ENCODE measurements at places on chromosomes 7 and 10.

DNA sequence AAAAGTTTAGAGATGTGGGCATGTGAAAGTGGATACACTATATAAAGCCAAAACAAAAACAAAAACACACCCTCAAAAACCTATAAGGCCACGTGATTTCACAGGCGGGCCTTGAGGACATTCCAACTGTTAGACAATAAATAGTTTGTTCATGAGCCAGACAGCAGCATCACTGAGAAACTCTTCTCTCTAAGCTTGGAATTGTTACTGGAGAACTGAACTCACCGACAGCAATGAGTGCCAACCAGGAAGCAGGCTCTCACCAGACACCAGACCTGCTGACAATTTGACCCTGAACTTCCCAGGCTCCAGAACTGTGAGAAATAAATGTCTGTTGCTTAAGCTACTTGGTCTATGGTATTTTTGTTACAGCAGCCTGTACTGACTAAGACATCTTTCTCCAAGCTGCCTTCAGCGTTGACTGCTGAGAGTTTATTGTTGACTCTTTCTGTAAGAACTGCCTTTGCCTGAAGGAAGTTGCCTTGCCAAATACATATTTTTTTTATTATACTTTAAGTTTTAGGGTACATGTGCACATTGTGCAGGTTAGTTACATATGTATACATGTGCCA, 107.5 kb downstream of the EPDR1 start:
- no peak for DNase-seq

DNA sequence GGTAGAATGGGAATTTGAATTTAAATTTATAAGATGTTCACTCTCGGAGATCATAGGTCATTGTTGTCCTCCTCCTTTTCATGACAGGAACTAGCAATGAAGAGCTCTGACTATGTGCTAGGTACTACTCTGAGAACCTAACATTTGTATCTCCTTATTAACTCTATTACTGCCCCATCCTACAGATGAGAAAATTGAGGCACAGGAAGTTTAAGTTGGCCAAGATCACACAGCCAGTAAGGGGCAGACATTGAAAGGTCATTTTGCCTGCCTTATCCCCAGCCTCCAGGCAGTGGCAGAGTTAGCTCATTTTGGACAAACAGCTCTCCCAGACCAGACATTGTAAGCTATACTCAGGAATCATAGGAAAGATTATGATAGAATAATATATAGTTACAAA, 6.0 kb downstream of the SRGN start:
- DNase-seq = peak; percentile 68

GRCh38 chr10:114029655-114030054, 14.0 kb upstream of the ADRB1 start:
- DNase-seq = no peak

DNA sequence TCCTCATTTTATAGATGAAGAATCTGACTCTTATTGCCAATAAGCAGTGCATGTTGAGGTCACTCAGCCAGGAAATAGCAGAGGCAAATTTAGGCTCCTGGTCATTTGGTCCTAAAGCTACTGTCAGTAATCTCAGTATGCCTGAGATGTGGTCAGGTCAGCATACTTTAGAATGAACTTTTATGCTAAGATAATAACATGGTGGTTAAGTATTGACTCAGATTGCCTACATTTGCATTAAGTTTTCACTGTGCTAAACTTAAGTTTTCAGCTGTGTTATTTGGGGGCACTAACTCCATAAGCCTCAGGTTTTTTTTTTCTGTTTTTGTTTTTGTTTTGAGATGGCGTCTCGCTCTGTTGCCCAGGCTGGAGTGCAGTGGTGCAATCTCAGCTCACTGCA, 35.9 kb upstream of the CCSER2 start:
- DNase-seq = no peak

- DNase-seq = no peak
These were observed 44.7 kb upstream of the PDZD8 start for GRCh38 chr10:117419921-117420320.

DNA sequence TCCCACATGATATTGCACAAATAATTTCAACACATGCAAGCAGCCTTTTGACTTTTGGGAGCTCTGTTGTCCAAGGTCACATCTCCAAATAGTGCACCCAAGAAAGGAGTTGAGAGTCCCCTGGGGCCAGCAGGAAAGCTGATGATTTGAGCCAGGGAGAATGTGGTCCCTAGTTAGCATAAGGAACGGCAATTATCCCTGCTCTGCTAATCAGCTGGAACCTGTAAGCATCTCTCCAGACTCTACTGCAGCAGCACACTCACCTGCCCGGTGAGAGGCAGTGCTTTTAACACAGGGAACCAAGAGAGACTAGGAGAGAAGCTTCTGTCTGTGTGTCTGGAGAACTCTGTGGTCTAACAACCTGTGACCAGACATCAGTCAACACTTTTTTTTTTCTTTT, 17.0 kb downstream of the TRPV5 start:
- no peak for DNase-seq

DNA sequence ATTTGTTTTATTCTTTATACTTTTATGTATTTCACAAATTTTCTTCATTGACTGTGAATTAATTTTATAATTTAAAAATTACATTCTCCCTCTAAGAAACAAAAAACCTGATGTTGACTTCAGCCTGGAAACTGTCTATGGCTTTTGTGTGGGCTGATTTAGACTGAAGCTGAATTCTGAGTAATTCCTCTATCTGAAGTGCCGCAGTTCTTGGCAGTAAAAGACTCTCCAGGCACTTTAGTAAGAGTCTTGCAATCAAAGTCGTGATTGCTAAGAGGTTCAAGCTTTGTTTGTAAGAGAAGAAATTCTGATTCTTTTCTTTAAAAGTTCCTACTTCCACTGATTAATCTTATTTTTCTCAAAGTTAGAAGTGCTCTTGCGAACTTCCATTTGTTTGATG, 3.4 kb upstream of the CEP41 start:
- DNase-seq = peak; percentile 38

DNA sequence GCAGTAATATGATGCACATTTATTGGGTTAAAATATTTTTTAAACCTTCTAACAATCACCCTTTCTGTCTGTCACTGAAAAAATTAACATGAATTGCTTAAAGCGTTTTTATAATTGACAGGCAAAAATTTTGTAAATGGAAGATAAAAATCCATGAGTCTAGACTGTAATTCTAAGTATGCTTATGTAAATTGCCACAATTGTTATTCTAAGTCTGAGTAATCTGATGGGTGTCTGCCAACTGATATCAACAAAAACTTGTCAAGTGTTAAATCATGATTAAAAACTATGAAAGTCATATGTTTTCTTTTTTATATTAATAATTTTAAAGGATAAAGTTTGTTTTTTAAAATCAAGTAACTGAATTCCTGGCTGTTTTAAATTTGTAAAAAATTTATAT, 208.2 kb downstream of the CDK14 start:
- peak; percentile 52 for DNase-seq

Data from cardiac fibroblast (primary cell).